Left lung (tissue), 14 donors: ENCODE measurements at places on chromosomes 16 and 17. TPM values are rescaled to one million over a fixed set of nuclear protein-coding genes. Genes with fewer than 3 reads are reported as not detected.

Gene SLC22A31
- polyA plus RNA-seq = 2.3 TPM

Gene SOX9
- polyA plus RNA-seq = 72.1 TPM

Gene FLYWCH1
- 17.2 TPM for polyA plus RNA-seq

Gene CD300LB
- 0.34 TPM for polyA plus RNA-seq

Gene CCL5
- polyA plus RNA-seq = 2.9 TPM

Gene ABCA8
- 104 TPM for polyA plus RNA-seq

Gene CCL8
- polyA plus RNA-seq = 0.89 TPM

Gene NKD1
- polyA plus RNA-seq = 46.0 TPM

Gene TEKT5
- 0.37 TPM for polyA plus RNA-seq

Gene RSKR
- 18.9 TPM for polyA plus RNA-seq

Gene HOXB3
- 89.1 TPM for polyA plus RNA-seq

Gene BAHCC1
- 28.5 TPM for polyA plus RNA-seq

Gene CETP
- 15.2 TPM for polyA plus RNA-seq

Gene TMEM235
- polyA plus RNA-seq = not detected

Gene SDF2
- 70.9 TPM for polyA plus RNA-seq

Gene CCDC154
- polyA plus RNA-seq = 10.4 TPM

Gene LYRM1
- 29.2 TPM for polyA plus RNA-seq

Gene MYL4
- 2.9 TPM for polyA plus RNA-seq

Gene UBE2G1
- 46.5 TPM for polyA plus RNA-seq

Gene SMURF2
- 67.6 TPM for polyA plus RNA-seq

Gene CLEC18C
- 0.13 TPM for polyA plus RNA-seq

Gene ST6GALNAC2
- polyA plus RNA-seq = 5.0 TPM

Gene KRT31
- not detected for polyA plus RNA-seq

Gene ATP1B2
- 23.2 TPM for polyA plus RNA-seq

Gene GPR139
- not detected for polyA plus RNA-seq

Gene ARL6IP1
- polyA plus RNA-seq = 219 TPM

Gene CXCL16
- polyA plus RNA-seq = 20.8 TPM

Gene FBXL19
- polyA plus RNA-seq = 21.5 TPM

Gene ABCA3
- 9.4 TPM for polyA plus RNA-seq

Gene TSC2
- 120 TPM for polyA plus RNA-seq
